ENCODE measurements at places on chromosomes 4 and X.
A peak's percentile ranks its signal among the peaks of the same experiment; 100 is the strongest.

GRCh38 chr4:161419822-161420221 is 744.0 kb downstream of the FSTL5 start:
- no peak for DNase-seq

GRCh38 chr4:184740980-184741391 is 7.1 kb upstream of the CENPU start:
- no peak for DNase-seq

DNA sequence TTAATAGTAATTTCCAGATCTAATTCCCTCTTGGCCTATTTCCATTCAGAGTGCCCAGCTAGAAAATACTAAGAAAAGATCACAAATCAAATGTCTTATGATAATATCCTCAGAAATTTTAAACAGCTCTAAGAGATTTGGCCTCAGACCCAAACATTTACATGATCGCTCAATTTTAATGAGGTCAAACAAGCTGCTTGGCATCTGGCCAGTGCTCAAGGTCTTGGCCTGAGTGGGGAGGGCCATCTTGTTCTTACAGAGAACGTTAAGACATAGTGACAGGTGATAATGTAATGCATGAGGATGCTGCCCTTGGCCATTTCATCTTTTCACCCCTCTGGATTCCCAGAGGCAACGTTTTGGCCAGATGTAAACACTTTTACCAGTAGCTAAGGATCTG is 159.2 kb upstream of the SLC7A11 start:
- no peak for DNase-seq

DNA sequence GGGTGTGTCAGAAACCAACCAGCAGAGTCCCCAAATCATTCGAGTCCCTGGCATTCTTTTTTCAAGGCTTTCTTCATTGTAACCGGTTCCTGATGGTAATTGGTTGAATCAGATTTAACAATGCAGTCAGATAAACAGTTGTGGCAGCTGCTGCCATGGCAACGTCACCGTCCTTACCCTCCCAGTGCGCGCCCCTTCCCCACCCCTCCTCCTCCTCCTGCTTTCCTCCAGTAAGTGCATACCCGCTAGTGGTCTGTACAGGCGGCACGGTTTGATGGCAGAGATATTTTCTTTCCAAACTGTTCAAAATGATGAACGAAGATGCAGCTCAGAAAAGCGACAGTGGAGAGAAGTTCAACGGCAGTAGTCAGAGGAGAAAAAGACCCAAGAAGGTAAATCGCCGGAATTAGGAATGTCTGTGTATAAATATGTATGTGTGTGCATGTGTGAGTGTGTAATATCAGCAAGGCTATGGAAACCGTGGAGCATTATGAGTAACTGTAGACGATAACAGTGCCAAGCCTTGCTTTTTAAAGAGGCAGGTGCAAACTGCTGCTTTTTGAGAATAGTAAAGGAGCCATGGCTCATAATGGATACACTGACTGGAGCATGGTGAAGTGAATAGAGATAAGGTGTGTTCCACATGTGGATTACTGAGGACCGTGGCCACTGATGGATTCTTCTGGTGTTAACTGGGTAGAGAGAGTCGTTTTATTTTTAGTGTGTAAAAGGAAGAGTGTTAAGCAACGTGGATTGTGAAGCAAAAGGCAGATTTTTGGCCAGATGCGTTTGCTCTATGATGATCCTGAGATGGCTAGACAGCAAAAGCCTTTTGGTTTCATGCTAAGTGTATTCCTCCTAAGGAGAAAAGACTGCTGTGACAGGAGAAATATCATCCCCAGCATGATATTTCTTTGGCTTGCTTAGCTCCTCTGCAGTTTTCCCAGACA is at the start of gene ANK2:
TSS of gene ANK2 (plus strand) at position 233 of the 950 bp plus-strand sequence. CDS start at position 309, 76 bp downstream.
- no peak for DNase-seq

DNA sequence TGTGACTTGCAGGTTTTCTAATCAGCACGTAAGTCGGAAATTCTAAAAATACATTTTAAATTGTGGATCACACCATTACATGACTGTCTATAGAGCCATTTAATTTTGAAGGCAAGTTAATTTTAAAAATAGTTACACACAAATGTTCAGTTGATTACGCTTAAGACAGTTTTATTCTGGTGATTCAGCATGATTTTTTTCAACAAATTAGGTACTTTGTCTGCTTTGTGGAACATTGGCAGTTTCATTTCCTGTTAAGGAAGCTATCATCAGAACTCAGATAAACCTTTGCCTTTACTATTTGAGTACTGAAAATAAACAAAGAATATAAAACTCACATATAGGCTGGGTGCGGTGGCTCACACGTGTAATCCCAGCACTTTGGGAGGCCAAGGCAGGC is 19.5 kb downstream of the SAT1 start:
- no peak for DNase-seq

DNA sequence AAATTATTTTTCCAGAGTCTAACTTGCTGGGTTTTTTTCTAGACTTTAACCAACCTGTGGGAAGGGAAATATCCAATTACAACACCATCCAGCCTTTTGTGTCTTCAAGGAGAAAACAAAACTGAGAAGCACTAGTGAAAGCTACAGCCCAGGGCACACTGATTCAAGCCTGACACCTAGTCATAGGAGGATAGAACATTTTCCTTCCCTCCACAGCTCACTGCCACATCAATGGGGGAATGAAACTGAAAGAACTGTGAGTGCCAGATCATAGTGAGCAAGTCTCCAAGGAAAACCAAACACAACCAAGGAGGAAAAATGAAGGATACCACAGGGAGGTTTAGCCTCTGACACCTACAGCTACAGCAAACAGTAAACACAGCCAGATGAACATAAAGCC is 43.3 kb upstream of the MAGEA8 start:
- DNase-seq: no peak

- DNase-seq: no peak
These were observed 52.7 kb upstream of the NEIL3 start for GRCh38 chr4:177256950-177257349.

DNA sequence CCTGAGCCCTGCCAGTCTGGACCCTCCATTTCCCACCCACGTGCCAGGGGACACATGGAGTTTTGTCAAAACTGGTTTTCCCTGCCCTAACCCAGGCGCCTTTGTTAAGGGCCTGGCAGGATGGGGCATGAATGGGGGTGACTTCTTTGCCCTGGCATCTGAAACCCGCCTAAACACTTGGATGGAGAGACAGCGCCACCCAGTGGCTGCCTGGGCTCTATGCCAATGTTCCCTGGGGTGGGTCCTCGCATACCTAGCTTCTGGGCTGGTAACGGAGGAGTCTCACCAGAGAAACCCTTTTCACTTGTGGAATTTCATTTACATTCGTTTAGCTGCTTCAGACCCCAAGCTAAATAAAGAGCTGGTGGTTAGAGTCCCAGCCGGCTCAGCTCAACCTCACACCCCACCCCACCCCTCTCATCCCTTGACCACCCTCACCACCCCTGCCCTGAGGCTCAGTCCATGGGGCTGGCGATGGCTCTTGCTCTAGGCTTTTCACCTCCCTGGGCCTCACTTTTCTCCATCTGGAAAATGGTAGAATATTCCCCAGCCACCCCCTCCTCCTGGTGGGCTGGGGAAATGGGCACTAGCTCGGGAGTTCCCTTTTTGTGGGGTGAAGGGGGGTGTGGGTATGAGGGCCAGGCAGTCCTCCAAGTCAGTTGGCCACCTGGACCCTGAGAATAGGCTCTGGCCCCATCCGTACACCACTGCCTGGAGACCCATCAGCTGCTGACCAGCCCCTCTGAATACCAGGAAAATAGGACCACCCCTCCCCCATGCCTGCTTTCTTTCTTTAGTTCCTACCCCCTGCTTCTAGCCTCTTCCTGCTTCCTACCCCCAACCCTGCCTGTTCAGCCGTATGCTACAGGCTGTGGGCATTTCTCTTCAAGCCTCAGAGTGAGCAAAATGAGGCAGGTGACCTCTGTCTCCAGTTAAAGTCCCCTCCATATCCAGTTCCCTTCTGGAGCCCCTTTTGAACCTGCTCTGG is 57.1 kb upstream of the PJA1 start:
- peak; percentile 46 for DNase-seq

DNA sequence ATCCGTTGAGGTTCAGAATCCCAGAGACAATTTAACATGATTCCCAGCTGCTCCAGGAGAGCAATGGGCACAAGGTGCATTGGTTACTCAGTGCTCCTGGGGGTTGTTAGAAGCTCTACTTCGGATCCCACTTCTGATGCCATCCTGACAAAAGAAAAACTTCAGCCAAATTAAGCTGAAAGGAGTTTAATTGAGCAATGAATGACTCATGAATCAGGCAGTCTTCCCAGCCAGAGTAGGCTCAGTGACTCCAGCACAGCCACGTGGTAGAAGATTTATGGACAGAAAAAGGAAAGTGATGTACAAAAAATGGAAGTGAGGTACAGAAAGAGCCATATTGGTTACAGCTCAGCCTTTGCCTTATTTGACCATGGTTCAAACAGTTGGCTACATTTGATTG is 95.7 kb downstream of the PWWP3B start:
- DNase-seq: no peak

DNA sequence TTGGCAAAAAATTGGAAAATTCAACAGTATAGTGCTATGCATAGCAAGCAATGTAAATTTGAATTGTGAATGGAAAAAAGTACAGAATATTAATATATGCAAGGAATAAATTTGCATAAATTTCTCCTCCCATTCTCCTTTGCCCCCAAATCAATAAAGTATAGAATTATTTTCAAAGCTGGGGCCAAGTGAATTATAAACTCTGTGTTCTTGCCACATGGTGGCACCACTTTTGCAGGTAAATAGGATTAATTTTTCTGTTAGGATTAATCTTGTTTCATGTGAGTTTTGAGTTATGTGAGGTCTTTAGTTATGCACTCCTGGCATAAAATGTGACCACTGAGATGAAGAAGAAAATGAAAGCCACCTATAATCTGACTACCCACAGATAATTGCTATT is 19.9 kb downstream of the COPS4 start:
- no peak for DNase-seq

DNA sequence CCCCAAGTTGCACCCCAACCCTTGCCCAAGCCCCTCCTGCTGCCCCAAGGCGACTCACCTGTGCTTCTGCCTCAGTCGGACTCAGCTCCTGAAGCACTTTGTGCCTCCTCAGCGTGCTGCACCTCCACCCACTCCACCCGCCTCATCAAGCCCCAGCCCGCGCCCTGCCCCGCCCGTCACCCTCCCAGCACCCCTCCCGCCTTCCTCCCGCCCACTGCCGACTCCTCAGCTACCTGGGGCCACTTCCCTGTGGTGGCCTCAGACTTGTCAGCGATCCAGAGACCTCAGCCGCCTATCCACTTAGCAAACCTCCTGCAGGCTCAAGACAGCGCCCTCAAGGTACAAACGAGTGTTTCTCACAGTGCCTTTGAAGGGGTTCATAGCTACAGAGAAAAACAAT is 19.6 kb upstream of the IQCM start:
- no peak for DNase-seq

DNA sequence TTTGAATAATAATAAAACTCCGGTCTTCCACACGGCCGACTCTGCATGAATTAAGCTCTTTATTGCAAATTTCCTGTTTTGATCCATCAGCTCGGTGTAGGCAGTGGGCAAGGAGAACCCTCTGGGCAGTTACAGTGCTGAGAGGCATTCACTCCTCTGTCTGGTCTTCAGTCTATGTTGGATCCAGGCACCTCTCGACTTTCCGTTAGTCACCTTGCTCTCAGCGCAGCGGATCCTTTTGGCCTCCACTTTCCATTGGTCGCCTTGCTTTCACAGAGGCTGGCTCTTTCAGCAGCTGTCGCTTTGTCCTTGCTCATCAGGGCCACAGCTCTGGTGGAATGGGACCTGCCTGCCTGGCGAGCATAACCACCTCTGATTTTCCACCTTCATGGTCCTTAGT is 52.9 kb downstream of the TRMT44 start:
- no peak for DNase-seq

- no peak for DNase-seq
These were observed 164.0 kb downstream of the PRKX start for GRCh38 chrX:3549411-3549911.

DNA sequence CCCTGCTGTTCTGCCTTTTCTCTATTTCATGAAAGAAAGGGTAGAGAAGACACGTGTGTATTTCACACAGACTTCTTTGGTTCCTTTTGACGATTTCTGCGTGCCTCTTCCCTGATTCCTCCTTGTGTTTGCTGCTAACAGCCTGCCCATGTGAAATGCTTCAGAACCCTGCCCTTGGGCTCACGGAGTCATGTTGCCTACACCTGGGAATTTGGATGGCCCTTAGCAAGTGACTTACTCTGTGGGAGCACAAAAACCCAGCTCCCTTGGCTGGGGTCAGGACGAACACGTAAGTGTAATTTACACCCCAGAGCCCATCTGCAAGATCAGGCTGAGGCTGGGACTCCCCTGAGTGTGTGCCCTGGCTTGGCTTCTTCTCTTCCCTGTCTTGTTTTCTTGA is 220.3 kb upstream of the BCOR start:
- no peak for DNase-seq

DNA sequence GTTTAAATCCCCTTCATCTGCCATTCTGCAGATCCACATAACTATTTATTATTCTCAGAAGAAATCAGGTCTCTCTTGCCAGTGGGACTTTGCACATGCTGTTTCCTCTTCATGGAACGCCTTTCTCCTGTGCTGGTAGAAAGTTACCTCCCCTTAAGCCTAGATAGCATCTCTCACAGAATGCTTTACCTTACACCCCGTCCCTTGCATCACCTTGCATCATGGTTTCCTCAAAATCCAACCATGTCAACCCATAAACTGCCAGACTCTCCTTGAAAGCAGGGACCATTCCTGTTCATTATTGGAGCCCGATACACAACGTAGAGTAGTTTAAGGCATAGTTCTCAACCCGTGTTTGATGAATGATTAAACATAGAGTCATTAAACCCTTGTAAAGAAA is 396.2 kb upstream of the F9 start:
- no peak for DNase-seq

- DNase-seq: no peak
These were observed 255.6 kb downstream of the ASMT start for GRCh38 chrX:1870421-1870820.

GRCh38 chrX:96433409-96434077 is 251.1 kb upstream of the DIAPH2 start:
- no peak for DNase-seq

DNA sequence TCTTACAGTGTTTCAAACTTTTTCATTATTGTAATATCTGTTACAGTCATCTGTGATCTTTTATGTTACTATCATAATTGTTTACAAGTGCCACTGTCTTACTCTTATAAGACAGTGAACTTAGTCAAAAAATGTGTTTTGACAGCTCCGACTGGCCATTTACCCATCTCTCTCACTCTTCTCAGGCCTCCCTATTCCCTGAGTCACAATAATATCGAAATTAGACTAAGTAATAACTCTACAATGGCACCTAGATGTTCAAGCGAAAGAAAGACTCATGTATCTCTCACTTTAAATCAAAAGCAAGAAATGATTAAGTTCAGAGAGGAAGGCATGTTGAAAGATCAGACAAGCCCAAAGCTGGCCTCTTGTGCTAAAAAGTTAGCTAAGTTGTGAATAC is 184.2 kb downstream of the CDS1 start:
- no peak for DNase-seq

GRCh38 chr4:152265149-152265621 is 270.7 kb downstream of the FBXW7 start:
- no peak for DNase-seq

- DNase-seq: no peak
These were observed 177.0 kb downstream of the CAMK2D start for GRCh38 chr4:113584407-113585150.

GRCh38 chr4:140237616-140238350 is 83.8 kb upstream of the MAML3 start:
- DNase-seq: peak; percentile 76
